Esophagus mucosa (tissue), 1 donor: ENCODE measurements at places on chromosomes 3 and 15. TPM values are rescaled to one million over a fixed set of nuclear protein-coding genes. Genes with fewer than 3 reads are reported as not detected.

Gene SPTBN5
- 2.1 TPM for total RNA-seq

Gene SCN10A
- not detected for total RNA-seq

Gene NRG4
- 1.6 TPM for total RNA-seq

Gene TM4SF1
- total RNA-seq = 125 TPM

Gene ACAD11
- total RNA-seq = 8.1 TPM

Gene HDC
- 0.32 TPM for total RNA-seq

Gene DPPA2
- total RNA-seq = not detected

Gene PTH1R
- total RNA-seq = 0.28 TPM

- no peak for ATAC-seq
Measured at GRCh38 chr3:45968149-45968548, 24.9 kb downstream of the CXCR6 start.

DNA sequence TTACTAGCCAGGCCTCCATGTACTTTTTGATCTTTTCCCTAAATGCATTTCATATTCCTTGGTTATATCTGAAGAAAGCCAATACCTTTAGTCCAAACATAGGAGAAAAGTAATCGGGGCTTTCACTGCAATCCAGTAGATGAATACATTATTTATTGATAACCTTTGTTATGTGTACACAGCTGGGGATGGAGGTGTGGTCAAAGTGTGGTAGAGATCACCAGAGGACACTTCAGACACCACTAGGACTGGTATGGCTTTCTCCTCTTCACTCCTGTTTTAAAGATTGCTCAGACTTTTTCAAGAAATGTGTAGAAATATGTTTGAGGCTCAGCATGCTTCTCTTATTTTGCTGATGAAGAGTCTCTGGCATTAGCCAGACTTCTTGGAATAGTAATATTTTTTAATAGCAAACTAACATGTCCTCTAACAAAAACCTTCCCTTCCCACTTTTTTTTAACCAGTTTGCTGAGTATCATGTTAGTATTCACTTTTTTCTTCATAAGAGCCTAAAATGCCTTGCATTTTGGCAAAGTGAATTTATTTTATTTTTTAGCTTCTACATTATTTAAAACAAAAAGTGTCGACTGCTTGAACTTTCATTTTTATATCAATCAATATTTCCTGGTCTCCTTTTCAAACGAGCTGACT is 65.6 kb upstream of the MBNL1 start:
- ATAC-seq = no peak

GRCh38 chr3:177567833-177568232 is 370.6 kb upstream of the TBL1XR1 start:
- no peak for ATAC-seq

- ATAC-seq = no peak
Measured at GRCh38 chr3:13566453-13566748, 17.5 kb downstream of the FBLN2 start.

DNA sequence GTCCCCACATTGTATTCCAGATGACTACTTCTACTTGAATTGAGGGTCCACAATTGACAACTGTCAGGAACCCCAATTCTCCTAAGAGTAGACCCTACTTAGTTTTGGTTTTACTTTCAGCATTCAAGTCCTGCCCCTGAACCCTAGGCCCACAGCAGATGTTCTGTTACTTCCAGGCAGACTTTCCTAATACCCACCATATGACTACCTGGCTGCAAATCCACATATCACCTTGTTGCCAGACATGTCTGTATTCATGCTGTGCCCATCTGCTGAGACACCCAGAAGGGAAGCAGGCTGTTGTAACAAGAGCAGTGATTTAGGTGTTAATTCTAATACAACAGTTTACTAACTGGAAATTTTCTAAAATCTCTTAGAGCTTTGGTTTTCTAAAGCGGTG is 235.1 kb upstream of the CCDC54 start:
- no peak for ATAC-seq

- ATAC-seq = peak; percentile 81
Measured at GRCh38 chr15:67127331-67127664, 61.9 kb downstream of the SMAD3 start.
